ENCODE measurements at places on chromosomes 6 and 20. TPM values are rescaled to one million over a fixed set of nuclear protein-coding genes. Genes with fewer than 3 reads are reported as not detected.

Gene AGPAT4
- total RNA-seq = 1.1 TPM

Gene PLCB1
- 25.4 TPM for total RNA-seq

Gene COL12A1
- 228 TPM for total RNA-seq

Gene SIRPD
- not detected for total RNA-seq

Gene HACE1
- 8.5 TPM for total RNA-seq

Gene NKAPL
- total RNA-seq = 0.14 TPM

Gene ME1
- total RNA-seq = 32.9 TPM

Gene NR2E1
- not detected for total RNA-seq

Gene RBM39
- 175 TPM for total RNA-seq

Gene TMEM244
- not detected for total RNA-seq

Gene SLC22A1
- total RNA-seq = 0.29 TPM

Gene BPIFA3
- not detected for total RNA-seq

Gene CEP162
- 3.2 TPM for total RNA-seq

Gene ZNF334
- total RNA-seq = 1.8 TPM

Gene PI3
- not detected for total RNA-seq

Gene GHRH
- not detected for total RNA-seq

Gene XKR7
- not detected for total RNA-seq

Gene HLA-DRB1
- not detected for total RNA-seq

Gene ANGPT4
- not detected for total RNA-seq

Gene RBPJL
- not detected for total RNA-seq

Gene CST4
- not detected for total RNA-seq

Gene SLC22A16
- not detected for total RNA-seq

Gene C6orf58
- not detected for total RNA-seq

Gene TGM6
- total RNA-seq = not detected

Gene RAB5IF
- total RNA-seq = 90.9 TPM

Gene NKAIN4
- not detected for total RNA-seq

Gene FOXC1
- total RNA-seq = 16.6 TPM
